ENCODE measurements at places on chromosomes 6 and 20.

- no peaks in the 10 kb centered on the region for H3K36me3 ChIP-seq
- peak overlapping the region; percentile 84 for H3K4me3 ChIP-seq
- DNase-seq: peak; percentile 88
- H3K27ac ChIP-seq: peak overlapping the region; percentile 93
- H3K27me3 ChIP-seq: no peaks in the 10 kb centered on the region
Observed at GRCh38 chr6:37171970-37172812, 2.2 kb downstream of the PIM1 start.

- H3K36me3 ChIP-seq: no peaks in the 10 kb centered on the region
- no peak overlapping the region for H3K4me3 ChIP-seq
- H3K27ac ChIP-seq: peak overlapping the region; percentile 17
- no peaks in the 10 kb centered on the region for H3K27me3 ChIP-seq
- no peak for DNase-seq
Observed at GRCh38 chr6:135880066-135880972, 28.8 kb downstream of the PDE7B start.

GRCh38 chr6:12356983-12357972 lies 67.1 kb downstream of the EDN1 start:
- H3K27me3 ChIP-seq: no peaks in the 10 kb centered on the region
- no peaks in the 10 kb centered on the region for H3K36me3 ChIP-seq
- no peak overlapping the region for H3K27ac ChIP-seq
- DNase-seq: no peak
- no peaks in the 10 kb centered on the region for H3K4me1 ChIP-seq

DNA sequence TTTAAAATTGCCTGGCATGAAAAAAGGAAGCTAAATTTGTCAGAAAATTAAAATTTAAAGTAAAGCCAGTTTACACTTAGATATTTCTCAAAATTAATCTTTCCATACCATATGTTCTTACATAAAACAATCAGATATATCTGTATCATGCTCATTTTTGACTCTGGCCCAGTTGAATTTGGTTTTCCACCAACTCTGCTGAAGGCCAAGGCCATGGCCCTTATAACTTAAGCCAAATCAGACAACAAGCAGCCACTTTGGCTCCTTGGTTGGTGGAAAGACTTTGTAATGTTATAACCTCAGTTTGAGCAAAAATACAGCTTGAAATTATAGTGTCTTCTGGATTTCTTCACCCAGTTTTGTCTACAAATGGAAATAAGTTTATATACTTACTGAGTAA lies 97.3 kb downstream of the CENPW start:
- H3K4me1 ChIP-seq: no peaks in the 10 kb centered on the region
- H3K36me3 ChIP-seq: no peaks in the 10 kb centered on the region
- no peak overlapping the region for H3K4me3 ChIP-seq

DNA sequence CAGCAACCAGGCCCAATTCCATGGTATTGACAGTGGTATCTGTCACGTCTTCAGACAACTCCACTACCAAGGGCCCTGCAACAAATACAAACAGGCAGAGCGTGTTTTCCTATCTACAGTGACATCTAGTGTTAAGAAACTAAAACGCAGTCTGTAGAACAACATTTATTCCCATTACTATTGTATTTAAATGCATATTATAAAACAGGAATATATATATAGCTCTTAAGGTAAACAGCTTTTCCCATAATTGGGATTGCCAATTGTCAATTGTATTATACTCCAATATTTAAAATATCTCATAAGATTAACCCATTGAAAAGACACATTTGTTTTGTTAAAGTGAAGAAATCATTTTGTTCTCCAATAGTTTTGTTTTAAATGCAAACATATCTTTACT lies 97.2 kb downstream of the KIF16B start:
- peaks cover 4% of the 10 kb centered on the region for H3K4me1 ChIP-seq
- H3K36me3 ChIP-seq: no peaks in the 10 kb centered on the region
- no peaks in the 10 kb centered on the region for H3K27me3 ChIP-seq

Measured in breast epithelium (tissue), 4 donors.